ENCODE measurements at places on chromosomes 5 and 9.
A peak's percentile ranks its signal among the peaks of the same experiment; 100 is the strongest.

- DNase-seq = no peak
Observed at GRCh38 chr5:66021585-66021984, 95.2 kb downstream of the ERBIN start.

- peak; percentile 69 for DNase-seq
Observed at GRCh38 chr9:126704157-126704891, 90.6 kb downstream of the LMX1B start.

GRCh38 chr5:86155796-86156195 is 461.9 kb upstream of the COX7C start:
- no peak for DNase-seq

DNA sequence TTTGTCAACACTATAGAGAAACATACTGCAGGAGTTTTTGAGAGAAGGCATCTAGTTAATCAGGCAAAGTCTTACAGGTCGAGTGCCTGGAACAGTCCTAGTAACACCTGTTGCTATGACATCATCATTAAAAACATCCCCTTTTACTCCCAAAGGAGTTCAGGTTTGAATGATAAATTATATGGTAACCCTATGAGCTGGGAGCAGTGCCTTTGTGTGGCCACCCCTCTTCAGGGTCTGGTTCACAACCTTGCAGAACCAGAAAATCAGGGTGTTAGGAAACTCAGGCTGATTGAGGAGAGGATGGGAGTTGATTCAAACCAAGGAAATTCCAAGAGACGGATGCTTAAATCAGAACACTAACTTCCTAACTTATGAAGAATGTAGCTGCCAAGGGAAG is 179.1 kb upstream of the RASEF start:
- DNase-seq = no peak

- no peak for DNase-seq
Observed at GRCh38 chr5:112203229-112203628, 215.8 kb downstream of the EPB41L4A start.

GRCh38 chr5:178147406-178147805 is 6.3 kb downstream of the NHP2 start:
- no peak for DNase-seq

GRCh38 chr5:38582293-38582974 is 26.0 kb upstream of the LIFR start:
- DNase-seq = no peak

DNA sequence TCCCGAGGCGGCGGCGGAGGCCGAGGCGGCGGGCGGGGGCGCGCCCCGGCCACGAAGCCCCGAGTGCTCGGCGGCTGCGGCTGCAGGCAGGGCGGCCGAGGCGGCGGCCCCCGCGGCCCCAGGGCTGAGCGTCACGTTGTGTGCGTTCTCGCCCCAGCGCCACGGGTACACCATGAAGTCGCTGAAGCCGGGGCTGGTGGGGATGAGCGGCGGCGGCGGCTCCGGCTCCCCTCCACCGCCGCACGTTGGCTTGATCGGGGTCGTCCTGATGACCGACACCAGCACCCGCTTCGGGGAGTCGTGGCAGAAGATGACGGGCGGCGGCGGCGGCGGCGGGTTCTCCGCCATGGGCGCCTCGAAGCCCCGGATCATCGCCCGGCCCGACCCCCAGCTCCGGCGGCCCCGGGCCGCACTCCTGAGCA is 498 bp downstream of the ZNF367 start:
- DNase-seq = no peak

DNA sequence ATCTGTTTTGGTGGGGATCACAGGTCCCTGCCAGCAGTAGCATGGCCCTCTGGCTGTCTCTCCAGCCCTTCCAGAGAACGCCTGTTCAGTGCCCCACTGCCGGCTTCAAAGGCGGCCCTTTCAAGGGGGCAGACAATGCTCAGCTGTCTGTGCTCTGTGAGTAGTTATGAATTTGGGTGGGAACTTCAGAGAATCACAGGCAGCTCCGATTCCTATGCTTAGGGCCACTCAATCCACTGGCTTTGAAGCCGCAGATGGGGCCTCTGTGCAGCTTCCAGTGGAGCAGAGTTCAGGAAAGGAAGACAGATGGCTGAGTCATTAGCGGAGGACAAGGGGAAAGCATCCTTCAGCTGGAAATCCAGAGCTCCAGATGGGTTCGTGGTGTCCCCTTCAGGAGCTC is 42.4 kb downstream of the NKX2-5 start:
- DNase-seq = no peak

DNA sequence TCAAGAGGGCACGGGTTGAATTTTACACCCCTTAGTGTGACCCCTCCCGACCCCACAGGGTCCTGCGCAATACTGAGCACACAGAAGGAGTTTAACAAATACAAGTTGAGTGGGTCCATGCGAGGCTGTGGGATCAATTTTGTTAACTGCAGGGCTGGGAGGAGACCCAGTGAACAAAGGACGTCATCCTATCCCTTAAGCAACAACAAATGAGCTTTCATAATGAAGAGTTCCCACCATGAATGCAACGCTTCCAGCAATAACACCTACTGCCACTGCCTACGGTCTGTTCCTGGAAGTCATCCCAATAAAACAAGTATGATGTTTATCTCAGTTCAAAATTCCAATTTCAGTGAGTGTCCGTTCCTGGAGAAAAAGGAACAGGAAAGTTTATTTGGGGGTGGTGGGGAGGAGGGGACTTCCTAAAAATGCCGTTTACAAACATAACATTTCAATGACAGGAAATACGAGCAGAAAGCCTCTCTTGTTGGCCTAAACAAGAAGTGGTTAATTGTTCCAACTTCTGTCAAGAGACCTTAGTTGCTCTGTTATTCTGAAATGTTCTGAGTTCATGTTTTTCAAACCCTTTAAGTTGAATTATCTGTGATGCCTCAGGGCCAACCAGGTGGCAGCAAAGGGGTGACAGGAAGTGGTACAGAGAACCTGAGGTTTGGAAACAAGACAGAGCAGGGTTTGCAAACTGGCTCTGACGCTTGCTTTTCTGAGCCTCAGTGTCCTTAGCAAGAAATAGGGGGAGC is 65.8 kb upstream of the PLPP6 start:
- peak; percentile 76 for DNase-seq

DNA sequence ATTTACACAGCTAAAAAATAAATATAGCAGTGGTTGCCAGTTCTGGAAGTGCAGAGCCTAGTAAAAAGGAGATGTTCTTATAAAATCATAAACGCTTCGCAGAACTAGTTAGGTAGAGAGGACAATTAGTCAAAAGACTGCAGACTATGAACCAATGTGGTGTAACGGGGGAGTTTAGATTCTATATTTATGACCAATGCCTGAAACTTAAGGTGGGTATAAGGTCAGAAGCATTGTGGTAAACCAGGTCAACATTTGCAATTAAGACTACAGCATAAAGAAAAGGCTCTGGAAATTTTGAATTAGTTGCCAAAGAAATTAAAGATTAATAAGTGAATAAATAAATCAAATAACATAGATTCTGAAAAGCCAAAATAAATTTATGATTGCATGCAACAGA is 370.4 kb downstream of the PRDM9 start:
- no peak for DNase-seq

DNA sequence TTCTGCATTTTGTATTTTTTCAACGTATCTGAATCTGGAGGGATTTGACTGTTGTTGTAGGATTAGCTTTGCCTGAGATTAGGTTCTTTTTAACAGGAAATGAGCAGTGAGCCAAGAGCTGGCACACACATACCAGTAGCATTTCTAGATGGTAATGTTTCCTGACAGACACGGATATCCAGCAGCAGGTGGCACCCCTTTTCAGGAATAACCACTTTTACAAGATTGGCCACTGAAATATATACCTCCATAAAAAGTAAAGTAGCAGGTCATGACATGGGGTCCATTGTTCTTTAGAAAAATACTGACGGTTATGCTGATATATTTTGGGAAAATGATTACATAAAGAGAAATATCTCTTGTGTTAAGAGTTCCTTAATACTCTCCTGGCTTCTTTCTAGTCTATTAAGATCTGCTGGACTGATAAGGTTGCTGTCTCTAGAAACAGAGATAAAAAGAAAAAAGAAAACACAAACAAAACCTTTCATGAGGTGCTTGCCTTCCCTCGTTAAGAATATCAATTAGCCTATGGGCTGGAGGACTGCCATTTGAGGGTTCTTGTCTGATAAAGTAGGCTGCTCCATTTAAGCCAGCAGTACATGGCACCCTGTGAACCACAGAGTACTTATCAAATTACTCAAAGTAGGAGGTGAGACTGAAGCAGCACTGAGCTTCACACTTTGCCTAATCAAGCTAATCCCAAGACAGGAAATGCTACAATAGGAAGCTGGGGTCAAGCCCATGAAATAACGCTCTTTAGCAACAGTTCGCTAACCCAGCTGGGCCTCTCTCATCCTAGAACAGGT is 101.6 kb upstream of the PCA3 start:
- no peak for DNase-seq

All from activated CD8-positive, alpha-beta T cell treated with anti-CD3 and anti-CD28 coated beads for 36 hours (primary cell).